ENCODE measurements at places on chromosomes 5 and 9.

- DNase-seq: peak; percentile 67
These were observed 102.5 kb upstream of the GABRP start for GRCh38 chr5:170681013-170681433.

DNA sequence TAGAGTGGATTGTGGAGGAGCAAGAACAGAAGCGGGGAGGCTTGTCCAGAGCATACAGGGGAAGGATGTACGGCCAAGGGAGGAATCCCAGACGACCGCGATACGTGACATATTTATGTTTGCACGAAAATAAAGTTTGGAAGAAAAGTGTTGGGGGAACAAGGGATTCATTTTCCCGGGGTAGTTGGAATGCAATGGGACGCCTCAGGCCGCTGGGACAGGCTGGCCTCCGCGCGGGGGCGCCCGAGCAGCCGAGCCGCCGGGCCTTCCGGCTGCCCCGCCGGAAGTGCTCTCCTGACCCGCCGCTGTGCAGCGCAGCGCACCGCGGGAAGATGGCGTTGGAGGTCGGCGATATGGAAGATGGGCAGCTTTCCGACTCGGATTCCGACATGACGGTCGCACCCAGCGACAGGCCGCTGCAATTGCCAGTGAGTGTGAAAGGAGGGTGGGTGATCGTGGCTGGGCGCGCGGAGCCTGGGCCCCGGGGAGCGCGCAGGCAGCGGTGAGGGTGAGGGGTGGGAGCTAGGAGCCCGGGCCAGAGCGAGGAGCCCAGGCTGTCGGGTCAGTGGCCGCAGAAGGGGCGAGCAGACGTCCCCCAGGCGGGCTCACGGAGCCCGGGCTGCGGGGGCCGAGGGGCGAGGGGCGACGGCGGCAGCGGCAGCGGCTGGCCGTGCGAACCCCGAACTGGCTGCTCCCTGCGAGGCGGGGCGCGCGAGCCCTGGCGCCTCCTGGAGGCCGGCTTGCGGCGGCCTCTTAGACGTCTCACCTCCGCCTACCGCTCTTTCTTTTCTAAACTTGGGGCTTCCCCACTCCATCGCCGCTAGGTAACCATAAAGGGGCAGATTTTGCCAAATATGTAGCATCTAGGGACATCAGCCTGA lies at the start of gene PHAX:
PHAX (plus strand) TSS at position 317 of the 881 bp plus-strand sequence; CDS start at position 333, 16 bp downstream.
- DNase-seq: peak; percentile 80

DNA sequence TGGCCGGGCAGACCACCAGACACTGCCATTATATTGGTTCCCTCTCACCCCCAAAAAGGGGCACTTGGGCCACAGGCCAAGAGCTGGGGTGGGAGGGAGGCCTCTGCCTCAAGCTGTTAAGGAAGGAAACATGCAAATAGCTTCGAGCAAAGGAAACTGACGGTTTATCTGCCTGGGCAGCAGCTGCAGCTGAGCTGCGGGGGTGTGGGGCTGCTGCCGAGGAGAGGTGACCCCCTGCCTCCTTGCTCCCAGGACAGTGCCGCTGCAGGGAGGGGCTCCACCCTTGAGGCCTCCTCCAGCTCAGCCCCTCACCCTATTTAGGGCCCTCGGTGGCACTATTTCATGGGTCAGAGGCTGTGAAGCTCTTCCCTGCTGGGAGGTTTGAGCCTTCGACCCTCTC lies 789 bp downstream of the DOK3 start:
- DNase-seq: no peak

DNA sequence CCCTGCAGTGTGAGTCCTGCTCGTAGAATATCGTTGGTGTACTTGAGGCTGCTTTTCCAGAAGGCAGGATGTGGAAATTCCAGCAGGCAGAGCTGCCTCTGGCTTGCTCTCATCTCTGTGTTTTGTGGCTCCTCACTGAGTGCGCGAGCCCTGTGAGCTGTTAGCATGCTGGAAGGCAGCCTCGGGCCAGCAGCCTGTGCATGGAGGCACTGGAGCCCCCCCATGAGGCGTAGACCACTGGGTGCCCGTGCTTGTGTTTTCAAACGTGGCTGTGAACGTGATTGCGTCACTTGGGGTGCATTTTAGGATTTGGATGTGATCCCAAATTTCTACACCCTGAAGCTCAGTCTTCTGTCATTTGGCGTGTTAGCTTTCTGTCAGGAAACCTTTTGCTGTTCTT lies 3.2 kb downstream of the WDR5 start:
- no peak for DNase-seq

DNA sequence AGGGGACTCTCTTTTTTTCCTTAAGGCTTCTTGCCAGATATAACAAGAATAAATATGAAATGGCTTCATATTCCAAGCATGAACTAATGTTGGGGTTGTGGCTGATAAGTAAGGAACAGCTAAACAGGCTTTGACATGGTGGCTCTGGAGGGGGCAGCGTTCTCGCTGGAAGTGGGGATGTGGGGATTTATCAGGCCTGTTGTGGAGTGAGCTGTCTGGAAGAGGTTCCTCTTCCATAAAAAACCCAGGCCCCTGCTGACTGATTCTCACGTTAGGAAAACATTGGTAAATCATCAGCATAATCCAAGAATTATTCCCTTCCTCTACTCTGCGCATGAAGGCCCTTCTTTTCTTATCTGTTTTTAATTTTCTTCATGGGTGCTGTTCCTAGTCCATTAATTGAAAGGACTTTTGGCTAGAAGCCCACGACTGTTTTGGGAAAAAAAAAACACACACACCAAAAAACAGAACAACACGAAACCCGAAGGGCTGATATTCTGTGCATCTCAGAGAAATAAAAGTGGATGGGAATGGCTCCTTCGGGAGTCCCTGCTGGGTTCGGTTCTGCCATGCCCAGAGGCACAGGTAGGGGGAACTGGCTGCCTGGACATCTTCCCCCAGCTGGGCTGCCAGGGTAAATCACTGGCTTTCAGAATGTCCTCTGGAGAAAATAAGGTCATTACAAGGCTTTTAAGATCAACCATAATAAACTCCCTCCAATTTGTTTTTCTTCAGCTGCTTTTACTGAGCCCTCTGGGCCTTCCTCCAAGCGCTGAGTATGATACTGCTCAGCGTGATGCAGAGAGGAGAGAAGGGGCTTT lies 297.0 kb downstream of the SLIT3 start:
- DNase-seq: no peak

GRCh38 chr5:86917117-86917579 lies 299.4 kb downstream of the COX7C start:
- DNase-seq: peak; percentile 18

DNA sequence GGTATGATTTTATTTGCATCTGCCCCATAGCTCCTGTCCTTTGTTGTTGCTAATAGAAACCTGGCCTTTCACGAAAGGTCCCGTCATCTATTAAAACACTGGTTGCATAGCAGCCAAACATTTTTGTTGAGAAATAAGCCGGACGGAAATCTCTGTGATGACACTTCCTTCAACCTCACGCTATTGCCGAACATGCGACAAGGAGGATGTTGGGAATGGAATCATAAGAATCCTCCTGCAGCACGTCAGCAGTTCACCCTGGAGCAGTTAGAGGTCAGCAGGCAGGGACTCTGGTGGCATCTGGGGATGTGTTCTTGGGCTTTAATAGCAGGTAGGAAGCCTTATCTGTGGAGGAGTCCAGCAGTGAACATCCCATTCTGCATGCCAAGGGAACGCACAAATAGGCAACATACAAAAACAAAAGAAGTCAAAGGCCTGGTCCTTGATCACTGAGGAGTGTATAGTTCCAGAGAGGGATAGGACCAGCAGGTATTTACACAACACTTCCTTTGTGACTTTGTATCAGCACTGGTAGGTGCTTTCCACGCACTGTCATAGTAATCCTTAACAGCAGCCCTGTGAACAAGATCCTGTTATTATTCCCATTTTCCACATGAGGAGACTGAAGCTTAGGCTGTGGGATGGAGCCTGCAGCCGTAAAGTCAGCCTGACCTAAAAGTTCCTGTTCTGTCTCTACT lies 33.4 kb downstream of the ARHGAP26 start:
- DNase-seq: no peak

DNA sequence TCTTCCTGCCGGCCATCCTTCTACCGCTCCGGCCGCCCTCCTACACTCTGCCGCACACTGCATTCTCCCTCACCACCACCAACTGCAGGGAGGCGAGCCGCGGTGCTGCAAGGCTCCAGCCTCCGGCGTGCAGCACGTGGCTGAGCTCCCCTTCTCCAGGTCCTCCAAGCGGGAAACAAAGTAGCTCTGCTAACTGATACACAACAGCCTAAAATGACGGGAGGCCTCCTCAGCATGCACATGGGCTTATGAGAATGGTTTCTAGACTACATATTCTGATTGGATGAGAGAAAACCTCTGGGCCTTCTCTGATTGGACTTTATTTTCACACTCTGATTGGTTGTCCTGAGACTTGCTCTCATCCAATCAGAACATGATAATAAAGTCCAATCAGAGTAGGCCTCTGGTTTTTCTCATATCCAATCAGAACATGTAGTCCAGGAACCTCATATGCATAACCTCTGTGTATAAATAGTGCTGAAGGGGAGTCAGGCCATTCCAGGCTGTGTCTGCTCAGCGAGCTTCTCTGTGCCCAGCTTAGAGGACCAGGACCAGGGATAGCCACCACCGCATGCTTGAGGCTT lies 27.0 kb upstream of the ZNF354B start:
- DNase-seq: no peak

DNA sequence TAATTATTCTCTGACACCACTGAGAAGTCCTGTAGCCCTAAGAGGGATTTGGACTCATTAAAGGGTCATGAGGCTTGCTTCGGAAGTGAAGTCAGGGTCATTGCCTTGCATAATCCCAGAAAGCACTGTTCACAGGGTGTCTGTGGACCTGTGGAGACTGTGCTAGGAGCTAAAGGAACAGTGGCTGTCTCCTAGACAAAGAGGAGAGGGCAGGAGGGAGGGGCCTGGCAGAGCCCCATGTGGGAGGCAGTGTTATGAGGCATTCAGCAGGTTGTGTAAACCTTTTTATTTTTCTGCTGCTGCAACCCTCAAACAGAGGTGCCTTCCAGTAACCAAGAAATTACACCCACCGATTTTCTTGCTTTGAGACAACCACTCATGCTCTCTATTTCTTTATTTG lies 3.3 kb downstream of the TMEM174 start:
- no peak for DNase-seq
